ENCODE measurements at places on chromosomes 5 and 9. TPM values are rescaled to one million over a fixed set of nuclear protein-coding genes. Genes with fewer than 3 reads are reported as not detected.

The CD274 gene
- 1.6 TPM for total RNA-seq

The MAMDC4 gene
- 5.1 TPM for total RNA-seq

The ACTL7A gene
- total RNA-seq: not detected

The FOXI1 gene
- not detected for total RNA-seq

The RMI1 gene
- total RNA-seq: 9.4 TPM

The PCDHA12 gene
- total RNA-seq: 2.8 TPM
